ENCODE measurements at places on chromosomes 2 and 18. TPM values are rescaled to one million over a fixed set of nuclear protein-coding genes. Genes with fewer than 3 reads are reported as not detected.
A peak's percentile ranks its signal among the peaks of the same experiment; 100 is the strongest.

DNA sequence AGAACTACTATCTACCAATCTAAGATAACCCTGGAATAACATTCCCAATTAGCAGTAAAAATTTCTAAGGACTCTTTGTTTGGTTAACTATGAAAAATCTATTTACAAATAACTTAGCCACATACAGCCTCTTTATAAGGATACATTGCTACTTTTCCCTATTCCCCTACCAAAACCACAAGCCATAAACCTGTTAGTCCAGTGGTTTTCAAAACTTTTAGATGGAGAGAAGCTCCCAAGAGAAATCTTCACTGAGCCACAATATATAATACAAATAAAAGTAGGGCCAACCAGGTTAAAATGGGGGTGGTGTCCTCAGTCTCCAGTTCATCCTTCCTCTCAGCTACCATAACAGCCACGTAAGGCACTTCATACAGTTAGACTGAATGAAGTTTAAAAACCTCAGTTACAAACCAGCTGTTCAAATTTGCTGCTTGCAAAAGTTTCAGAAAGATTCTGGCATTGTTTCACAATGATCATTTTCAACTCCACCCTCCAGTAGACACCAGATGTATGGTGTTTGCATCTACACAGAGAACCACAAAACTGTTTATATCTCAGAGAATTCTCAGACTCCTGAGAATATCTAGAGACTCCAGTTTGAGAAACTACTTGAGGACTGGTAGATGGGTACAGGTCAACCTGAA, 26.0 kb downstream of the SOS1 start:
- DNase-seq, result no peak

Gene CELF4
- not detected for polyA plus RNA-seq

- no peak for DNase-seq
Measured at GRCh38 chr18:48125724-48126123, 195.3 kb upstream of the SMAD2 start.

- peak; percentile 31 for DNase-seq
Measured at GRCh38 chr18:49400398-49401072, 59.9 kb downstream of the DYM start.

Gene ZNF521
- 111 TPM for polyA plus RNA-seq

DNA sequence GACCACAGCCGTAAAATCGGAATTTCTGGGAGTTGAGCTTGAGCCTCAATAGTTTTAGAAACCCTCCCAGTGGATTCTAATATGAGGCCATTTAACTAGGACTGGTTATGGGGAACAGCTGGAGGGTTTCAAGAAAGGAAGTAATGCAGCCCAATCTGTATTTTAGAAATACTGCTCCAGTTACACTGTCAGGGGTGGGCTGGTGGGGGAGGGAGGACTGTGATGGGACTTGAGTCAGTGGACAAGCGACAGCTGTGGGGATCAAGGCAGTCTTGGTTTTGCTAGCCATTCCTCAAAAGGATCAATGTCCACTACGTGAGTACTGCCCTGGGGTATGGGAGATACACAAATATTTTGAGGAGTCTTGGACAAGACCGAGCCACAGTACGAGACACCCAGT, 34.8 kb downstream of the ASB1 start:
- DNase-seq, result no peak

DNA sequence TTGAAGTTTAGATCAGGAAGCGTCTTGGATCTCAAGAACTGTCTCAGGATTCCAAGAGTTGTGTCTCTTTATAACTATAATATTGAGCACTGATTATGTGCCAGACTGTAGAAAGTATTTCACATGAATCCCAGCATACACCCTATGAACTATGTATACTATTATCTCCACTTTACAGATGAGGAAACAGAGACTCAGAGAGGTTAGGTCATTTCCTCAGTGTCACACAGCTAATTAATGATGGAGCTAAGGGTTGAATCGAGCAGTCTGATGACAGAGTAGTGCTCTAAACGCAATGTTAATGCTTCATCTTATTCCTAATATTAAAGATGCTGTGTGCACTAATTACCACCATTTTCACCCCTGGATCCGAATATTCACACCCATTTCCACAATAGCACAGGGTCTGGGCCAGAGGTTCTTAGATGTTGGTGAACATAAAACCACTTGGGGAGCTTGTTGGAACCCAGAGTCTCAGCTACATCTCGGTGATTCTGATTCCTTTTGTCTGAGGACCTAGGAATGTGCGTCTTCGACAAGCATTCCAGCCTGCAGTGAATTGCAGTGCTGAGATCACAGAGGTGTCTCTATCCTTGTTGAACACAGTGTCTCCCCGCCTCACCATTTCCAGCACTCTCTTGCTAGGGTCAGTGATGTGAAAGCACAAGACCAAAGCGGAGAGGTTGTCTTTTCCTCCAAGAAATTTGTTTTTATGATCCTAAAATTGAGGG, 213.8 kb downstream of the SP3 start:
- DNase-seq, result no peak

GRCh38 chr2:42917425-42917927, 125.1 kb upstream of the HAAO start:
- peak; percentile 93 for DNase-seq

GRCh38 chr2:226893216-226893615, 57.4 kb downstream of the RHBDD1 start:
- DNase-seq, result no peak

DNA sequence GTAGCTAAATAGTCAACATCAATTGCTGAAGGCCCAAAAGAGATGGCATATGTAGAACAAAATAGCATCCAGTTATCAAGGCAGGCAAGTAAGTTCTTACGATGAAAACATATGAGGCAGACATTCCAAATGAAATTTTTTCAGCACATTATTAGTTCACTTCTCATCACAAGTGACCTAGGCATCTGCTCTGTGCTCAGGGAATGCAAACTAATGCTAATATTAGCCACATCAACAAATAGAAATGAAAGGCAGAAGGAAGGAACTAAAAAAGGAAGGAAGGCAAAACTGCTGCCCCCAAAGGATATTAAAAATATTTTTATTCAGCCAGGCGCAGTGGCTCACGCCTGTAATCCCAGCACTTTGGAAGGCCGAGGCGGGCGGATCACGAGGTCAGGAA, 51.2 kb upstream of the ROCK1 start:
- no peak for DNase-seq

- DNase-seq, result no peak
Measured at GRCh38 chr2:160581035-160581434, 87.4 kb upstream of the RBMS1 start.

DNA sequence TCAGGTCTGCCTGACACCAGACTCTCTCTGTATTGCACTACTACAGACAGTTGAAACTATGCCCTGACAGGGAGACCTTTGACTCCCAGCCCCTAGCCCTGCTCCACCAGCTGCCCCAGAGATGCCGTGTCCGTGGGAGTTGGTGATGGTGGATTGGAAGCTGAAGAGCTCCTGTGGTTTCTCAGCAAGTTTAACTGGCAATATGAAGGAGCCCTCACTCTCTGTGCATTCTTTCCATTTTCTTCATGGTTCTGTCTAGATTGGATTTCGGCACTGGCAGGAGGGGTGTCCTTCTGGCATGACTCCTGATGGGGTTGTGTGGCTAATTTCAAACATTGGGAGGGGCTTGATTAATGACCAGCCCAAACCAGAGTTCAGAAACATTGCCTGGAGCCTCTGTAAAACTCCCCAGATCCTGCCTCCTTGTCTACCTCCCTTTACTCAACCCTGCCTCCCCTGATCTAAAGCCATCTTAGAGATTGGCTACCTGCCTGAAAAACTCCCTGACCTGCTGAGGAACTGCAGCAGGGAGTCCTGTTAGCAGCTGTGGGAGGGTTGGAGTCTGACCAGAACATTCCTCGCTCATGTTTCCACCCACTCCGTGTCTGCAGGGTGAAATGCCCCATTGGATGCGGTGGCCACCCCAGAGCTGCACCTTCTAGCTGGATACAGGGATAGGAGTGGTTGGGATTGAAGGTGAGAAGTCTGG, 206.9 kb upstream of the SPRED2 start:
- DNase-seq, result no peak

Gene SATB2
- polyA plus RNA-seq, result 0.62 TPM

- no peak for DNase-seq
Measured at GRCh38 chr2:42794271-42795046, 2.1 kb upstream of the HAAO start.

Measured in endothelial cell of umbilical vein (primary cell).